ENCODE measurements at places on chromosomes 11 and 22. TPM values are rescaled to one million over a fixed set of nuclear protein-coding genes. Genes with fewer than 3 reads are reported as not detected.

Gene MUC2
- not detected for polyA plus RNA-seq

Gene PGA3
- polyA plus RNA-seq = 0.61 TPM

Gene SERPIND1
- polyA plus RNA-seq = 0.04 TPM

DNA sequence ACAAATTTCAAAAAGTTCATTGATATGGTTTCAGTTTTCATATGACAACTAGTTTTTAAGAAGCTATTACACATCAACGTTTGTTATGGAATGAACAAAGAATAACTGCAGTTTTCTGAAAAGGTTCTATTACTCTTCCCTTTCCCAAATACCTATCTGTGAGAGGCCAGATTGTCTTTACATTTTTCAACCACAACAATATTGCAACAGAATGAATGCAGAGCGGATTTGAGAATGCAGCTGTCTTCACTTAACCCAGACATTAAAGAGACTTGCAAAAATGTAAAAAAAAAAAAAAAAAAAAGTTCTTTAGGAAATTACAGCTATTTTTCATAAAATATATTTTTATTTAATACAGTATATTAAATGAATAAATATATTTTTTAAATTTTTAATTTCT lies 250.8 kb downstream of the DDX10 start:
- DNase-seq = no peak

DNA sequence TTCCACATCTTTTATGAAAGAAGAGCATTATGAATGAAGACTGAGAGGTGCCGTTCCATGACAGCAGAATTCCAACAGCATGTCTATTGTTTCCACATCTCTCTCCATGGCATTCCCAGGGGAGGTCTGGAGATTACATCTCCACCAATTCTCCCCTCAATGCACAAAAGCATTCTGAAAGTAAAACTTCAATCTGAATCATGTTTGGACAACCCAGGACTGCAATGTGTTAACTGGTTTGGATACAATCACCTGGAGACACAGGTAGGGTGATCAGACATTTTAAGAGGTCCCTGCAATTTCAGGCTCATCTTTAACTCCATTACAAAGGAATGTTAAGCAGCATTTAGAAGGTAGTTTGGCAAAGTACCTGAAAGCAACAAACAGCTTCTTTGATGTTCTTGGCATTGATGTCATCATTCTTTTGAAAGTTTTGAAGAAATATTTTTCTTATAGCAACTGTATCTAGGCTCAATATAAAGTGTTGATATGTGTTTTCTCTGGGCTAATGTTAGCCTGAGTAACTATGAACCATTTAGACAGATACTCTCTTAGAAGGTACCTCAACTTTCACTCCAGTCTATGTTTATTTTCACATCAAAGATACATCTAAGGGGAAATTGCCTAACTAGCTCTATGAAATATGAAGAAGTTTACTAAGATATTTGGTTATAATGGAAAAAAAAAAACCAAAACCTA lies 181.4 kb upstream of the MTMR2 start:
- DNase-seq = no peak

GRCh38 chr11:76415073-76415472 lies 29.7 kb upstream of the EMSY start:
- no peak for DNase-seq

DNA sequence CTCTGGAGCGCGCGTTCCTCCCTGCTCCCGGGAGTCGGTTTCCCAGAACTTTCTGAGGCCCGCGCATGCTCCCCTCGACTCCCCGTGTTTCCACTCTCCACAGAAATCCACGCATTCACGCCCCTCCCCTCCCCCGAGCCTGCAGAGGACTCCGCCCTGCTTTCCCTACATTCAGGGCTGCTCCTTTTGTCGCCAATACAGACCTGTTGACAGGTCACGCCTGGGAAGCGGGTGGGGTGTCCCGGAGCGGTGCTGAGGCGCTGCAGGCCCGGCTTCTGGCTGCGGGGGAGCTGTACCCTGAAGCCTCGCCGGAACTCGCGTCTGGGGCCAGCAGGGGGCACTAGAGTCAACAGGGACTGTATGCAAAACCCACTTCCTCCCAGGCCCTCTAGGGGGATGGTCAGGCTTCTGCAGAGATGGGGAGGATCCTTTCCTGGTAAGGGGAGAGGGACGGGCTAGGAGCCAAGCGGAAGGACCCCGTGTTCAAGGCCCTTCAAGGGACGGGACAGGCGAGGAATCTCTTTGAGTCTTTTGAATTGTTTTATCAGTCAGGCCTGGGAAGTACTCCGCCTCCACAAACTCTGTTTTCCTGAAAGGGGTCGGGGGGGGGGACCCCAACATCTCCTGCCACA lies at the start of gene PRAME:
Gene PRAME (minus strand): TSS at position 294 of the 632 bp plus-strand sequence. CDS start 2,433 bp downstream, outside the sequence.
- DNase-seq = peak; percentile 88

GRCh38 chr22:50261615-50262459 lies at the start of gene MAPK12:
TSS of gene MAPK12 (minus strand) at chr22:50261683. CDS start at chr22:50261509, 174 bp downstream.
- no peak for DNase-seq
